ENCODE measurements at places on chromosomes 7 and 10. TPM values are rescaled to one million over a fixed set of nuclear protein-coding genes. Genes with fewer than 3 reads are reported as not detected.

Gene LAMB1
- 169 TPM for total RNA-seq

- DNase-seq: no peak
Observed at GRCh38 chr7:98355250-98355538, 45.7 kb downstream of the BAIAP2L1 start.

Gene BMPER
- 8.2 TPM for total RNA-seq

- DNase-seq: no peak
Observed at GRCh38 chr7:33217595-33217994, 88.2 kb downstream of the BBS9 start.

GRCh38 chr10:21831986-21832820, 171.3 kb downstream of the DNAJC1 start:
- no peak for DNase-seq

- DNase-seq: no peak
Observed at GRCh38 chr10:103463499-103463898, 4.8 kb upstream of the CALHM1 start.

Gene CCL24
- total RNA-seq: not detected

DNA sequence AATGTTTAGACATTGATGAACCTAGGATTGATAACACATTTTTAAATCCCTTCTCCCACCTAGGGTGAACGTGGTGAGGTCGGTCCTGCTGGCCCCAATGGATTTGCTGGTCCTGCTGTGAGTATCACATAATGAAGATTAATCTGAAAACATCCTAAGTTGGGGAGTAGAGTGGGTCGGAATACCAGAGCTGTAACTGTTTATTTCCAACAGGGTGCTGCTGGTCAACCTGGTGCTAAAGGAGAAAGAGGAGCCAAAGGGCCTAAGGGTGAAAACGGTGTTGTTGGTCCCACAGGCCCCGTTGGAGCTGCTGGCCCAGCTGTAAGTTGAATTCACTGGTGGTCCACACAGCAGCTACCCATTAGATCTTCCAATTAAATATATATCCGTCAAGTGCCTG, 25.6 kb downstream of the COL1A2 start:
- DNase-seq: no peak

Gene TMEM229A
- 22.2 TPM for total RNA-seq

GRCh38 chr10:67779465-67780203, 58.4 kb downstream of the DNAJC12 start:
- DNase-seq: peak; percentile 85

DNA sequence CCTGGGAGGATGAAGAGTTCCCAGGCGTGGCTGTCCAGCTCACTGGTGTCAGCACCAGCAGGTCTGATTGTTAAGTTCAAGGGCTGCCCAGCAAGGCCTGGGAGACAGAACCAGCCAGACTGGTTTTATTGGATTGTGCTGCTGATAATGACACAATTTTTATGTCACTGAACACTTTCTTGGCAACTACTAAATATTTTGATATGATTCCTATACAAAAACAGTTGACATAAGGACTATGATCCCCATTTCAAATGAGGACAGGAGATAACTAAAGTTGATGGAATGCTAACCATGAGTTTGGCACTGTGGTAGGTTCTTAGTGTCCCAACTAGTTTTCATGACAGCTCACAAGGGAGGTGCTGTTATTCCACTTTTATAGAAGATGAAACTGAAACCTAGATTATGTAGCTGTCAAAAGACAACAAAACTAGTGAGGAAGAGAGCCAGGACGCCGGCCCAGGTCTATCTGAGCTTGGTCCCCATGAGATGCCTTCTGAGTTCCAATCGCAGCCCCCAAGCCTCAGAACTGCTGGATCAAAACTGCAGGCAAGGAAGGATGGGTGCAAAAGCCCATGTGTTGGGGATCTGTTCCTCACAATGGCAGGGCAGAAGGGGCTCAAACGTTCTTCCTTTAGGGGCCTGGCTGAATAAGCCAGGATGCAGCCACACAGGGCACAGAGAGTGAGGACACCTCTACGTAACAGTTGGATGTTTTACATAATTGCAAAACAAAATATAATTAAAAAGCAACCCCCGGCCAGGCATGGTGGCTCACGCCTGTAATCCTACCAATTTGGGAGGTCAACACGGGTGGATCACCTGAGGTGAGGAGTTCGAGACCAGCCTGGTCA, 52.8 kb downstream of the COBL start:
- no peak for DNase-seq

Gene ANXA8L1
- total RNA-seq: not detected

GRCh38 chr10:101672536-101672935, 22.4 kb downstream of the FBXW4 start:
- DNase-seq: no peak

GRCh38 chr10:100168313-100168643, 17.6 kb downstream of the ERLIN1 start:
- DNase-seq: no peak

- DNase-seq: no peak
Observed at GRCh38 chr7:129610709-129611245, 743 bp upstream of the NRF1 start.

Gene INA
- 14.1 TPM for total RNA-seq

GRCh38 chr10:98163941-98164340, 29.5 kb downstream of the R3HCC1L start:
- DNase-seq: no peak

- peak; percentile 7 for DNase-seq
Observed at GRCh38 chr10:128537834-128538330, 411.7 kb upstream of the MKI67 start.

- DNase-seq: no peak
Observed at GRCh38 chr10:78419481-78420265, 386.0 kb downstream of the RPS24 start.

DNA sequence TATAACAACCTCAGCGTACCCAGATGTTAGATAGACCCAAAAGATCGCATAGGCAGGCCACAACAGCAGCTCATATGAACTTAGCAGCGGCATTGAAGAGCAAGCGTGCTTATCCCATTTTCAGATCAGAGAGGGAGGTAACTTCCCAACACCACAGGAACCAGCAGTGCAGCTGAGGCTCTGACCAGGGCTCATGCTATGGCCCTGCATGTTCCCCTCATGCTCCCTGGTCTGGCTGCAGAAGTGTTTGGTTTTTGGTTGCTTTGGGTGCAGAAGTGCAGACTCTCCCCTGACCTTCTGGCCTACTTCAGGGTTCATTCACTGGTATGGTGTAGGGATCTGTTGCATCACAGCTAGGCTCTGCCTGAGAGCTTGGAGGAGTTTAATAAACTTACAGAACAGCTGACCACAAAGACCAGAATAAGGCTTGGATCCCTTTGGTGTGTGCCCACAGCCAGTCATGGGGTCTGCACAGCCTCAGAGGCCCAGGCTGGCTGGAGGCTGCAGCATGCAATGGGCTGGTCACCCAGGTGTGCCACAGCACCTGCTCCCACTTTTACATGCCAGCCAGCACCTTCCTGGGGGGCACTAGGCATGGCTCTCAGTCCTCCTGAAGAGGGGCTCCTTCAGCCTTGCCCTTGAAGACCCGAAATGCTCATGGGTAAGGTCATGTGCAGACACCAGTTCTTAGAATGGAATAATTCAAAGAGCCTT, 9.1 kb upstream of the CXCL12 start:
- DNase-seq: no peak

GRCh38 chr7:155624412-155624811, 20.0 kb upstream of the RBM33 start:
- no peak for DNase-seq

DNA sequence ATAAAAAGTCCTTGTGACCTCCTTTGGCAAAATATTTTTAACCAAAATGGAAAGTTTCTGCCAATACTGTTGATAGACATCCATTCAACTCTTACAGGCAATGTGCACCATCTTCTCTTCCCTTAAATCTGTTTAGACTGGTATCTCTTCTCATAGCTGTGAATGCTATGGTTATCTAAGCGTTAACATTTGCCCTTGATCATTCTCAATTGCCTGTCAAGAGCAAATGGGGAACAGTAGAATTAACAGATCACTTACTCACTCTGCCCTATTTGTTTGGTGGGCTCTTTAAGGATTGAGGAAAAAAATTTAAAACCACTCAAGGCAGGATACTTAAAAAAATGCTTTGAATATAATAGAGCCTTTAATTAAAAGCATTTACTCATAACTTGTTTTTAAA, 808.4 kb downstream of the NXPH1 start:
- no peak for DNase-seq

Gene GPR85
- total RNA-seq: not detected

Gene SSC4D
- total RNA-seq: 1.8 TPM

DNA sequence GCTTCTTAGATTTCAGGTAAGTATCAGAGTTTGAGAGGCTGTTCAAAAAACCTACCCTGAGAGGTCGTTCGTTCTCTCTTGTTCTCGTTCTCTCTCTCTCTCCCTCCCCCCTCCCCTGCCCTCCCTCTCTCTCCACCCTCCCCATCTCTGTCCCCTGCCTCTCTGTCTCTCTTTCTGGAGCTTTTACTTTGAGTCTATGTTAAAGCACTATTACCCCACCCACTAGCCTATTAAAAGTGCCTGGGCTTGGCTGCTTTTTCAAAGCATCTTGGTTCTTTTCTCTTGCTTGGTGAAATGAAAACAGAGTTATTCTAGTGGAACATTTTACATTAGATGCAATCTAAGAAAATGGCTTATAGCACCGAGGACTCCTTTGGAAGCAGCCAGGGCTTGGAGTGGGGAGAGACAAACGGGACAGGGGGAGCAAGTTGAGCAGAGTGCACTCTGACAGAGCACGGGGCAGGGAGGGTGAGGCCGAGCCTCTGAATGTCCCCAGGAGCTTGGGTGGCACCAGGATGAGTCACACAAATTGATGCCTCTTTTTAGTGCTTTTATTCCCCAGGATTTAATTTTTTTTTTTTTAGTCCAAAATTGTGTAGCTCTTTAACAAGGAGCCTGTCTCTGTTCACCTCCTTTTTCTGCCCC, 134.3 kb downstream of the CFAP58 start:
- no peak for DNase-seq

DNA sequence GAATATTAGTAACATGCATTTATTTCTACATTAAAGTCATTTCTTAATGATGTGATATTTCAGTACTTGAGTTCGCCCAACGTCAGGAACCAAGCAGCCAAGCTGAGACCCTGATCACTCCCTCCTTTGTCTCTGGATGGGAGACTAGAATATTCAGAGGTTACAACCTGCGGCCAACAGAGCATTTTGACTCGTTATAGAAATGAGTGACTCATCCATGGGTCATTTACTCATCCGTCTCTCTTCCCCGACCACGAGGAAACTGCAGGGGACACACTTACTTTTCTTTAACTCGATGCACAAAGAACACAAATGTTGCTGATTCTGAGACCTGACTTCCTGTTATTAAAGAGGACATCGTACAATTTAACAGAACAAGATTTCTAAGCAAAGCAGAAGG, 343.3 kb downstream of the FRMD4A start:
- DNase-seq: no peak

Gene TSPAN12
- 1.5 TPM for total RNA-seq

GRCh38 chr7:49980465-49980864, 112.6 kb downstream of the ZPBP start:
- DNase-seq: no peak

Gene DUSP5
- 29.3 TPM for total RNA-seq

Gene TMEM236
- 0.06 TPM for total RNA-seq

DNA sequence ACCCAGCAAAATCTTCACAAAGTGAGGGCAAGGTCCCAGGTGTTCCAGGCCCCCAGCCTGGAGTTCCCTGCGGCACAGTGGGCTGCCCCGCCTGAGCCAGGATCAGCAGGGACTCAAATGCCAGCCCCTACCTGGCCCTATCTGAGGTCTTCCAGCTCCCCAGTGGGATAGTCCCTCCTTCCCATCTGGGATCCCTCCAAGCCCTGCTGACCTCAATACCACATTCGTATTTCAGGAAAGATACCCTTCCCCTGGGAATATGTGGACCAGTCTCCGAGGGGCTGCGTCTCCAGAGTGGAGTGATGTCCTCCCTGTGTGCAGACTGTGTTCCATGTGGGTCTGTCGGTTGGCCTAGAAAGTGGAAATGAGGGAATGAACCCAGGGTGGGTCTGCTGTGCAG, 40.9 kb downstream of the ELFN1 start:
- DNase-seq: no peak

DNA sequence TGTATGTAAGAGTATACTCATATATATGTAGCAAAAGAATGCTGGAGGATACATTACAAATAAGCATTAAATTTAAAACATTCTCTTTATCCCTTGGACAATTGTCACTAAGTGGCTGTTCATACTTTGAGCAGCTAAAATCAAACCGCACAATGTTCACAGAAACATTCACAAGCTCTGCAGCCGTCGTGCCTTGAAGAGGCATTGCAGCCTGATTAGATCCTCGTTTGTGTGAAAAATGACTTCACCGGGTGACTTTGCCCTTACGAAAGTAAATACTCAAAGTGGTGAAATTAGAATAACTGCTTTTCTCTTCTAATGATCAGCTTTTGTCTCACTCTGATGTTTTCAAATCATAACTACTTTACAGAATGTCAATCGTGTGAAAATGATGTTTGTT, 319.0 kb downstream of the GFRA1 start:
- no peak for DNase-seq

- no peak for DNase-seq
Observed at GRCh38 chr10:131214521-131215244, 96.8 kb downstream of the TCERG1L start.

DNA sequence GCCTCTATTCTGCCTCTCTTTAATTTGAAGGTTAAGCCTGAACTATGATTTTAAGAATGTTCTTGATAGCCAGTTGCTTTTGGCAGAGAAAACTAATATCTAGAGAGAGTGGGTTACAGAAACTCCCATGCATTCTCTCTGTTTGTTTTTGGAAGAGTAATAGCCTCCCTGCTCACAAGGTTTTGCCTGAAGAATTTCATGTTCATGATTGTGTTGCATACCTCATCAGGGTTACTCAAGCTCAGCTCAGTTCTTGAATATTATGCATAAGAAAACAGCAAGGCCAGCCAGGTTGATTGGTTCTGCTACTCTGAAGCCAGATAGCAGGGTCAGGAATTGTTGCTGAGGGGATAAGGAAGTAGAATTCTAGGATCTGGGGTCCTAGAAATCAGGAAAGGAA, 137.4 kb downstream of the MDFIC start:
- DNase-seq: no peak

DNA sequence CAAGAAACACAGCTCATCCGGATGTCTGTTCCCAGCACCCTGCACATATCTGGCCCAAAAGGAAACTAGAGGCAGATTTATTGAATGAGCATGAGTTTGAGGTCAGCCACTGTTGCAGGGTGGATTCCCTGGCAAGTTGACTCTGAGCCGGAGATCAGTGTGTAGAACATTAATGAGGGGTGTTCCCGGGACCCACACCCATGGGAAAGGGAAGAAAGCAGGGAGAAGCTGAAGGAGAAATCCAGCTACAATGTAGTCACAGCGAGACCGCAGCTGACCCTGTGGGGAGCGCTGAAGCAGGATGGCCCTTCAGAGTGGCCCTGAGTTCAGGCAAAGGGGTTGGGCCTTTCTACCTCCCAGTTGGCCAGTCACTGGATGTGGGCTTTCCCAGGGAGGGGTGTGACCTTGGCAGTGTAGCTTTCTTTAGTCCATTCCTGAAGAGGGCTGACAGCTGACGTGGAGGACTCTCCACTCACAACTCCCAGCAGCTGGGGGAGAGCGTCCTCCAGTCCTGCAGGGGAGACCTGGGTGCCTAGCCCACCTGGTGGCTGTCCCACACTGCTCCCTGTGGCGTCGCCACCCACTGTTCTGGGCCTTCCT, 324.2 kb upstream of the ZMIZ1 start:
- no peak for DNase-seq

GRCh38 chr10:70493660-70494234, 15.2 kb downstream of the PALD1 start:
- DNase-seq: no peak

- no peak for DNase-seq
Observed at GRCh38 chr7:1539181-1539881, 8.8 kb downstream of the MAFK start.

Gene ANKRD22
- not detected for total RNA-seq

GRCh38 chr7:83852136-83852535, 203.2 kb upstream of the SEMA3E start:
- peak; percentile 5 for DNase-seq
